T-helper 2 cell treated with Interferon-gamma antibody and Interleukin-4, amounts not matched to agents 5 μg/mL and 100 μg/mL, for 36 hours (primary cell): ENCODE measurements at places on chromosomes 13 and 19.
A peak's percentile ranks its signal among the peaks of the same experiment; 100 is the strongest.

DNA sequence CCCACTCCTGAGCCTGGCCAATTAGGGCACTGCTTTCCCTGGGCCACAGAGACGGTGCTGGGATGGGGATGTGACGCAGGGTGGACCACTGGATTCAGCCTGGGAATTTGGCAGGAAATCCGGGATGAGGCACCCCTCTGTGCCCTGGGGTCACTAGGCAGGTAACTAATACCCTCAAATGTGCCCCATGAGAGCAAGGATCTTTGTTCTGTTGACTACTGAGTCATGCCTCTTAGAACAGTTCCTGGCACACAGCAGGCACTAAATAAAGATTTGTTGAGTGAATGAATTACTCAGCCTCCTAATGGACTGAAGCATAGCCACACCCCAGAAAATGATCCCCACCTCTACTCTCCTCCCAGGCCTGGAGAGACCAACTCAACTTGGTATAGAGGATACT, 15.9 kb downstream of the OPA3 start:
- H3K27ac ChIP-seq = no peak overlapping the region
- no peaks in the 10 kb centered on the region for H3K36me3 ChIP-seq
- DNase-seq = no peak
- H3K4me3 ChIP-seq = no peak overlapping the region
- H3K27me3 ChIP-seq = no peaks in the 10 kb centered on the region
- H3K4me1 ChIP-seq = peaks cover 6% of the 10 kb centered on the region

- no peak for DNase-seq
- H3K36me3 ChIP-seq = no peaks in the 10 kb centered on the region
- no peaks in the 10 kb centered on the region for H3K27me3 ChIP-seq
- no peaks in the 10 kb centered on the region for H3K4me1 ChIP-seq
- no peak overlapping the region for H3K27ac ChIP-seq
These were observed 1211.1 kb upstream of the PCDH20 start for GRCh38 chr13:62626771-62627170.

GRCh38 chr13:104979281-104980030, 1556.0 kb downstream of the EFNB2 start:
- no peak for DNase-seq
- no peak overlapping the region for H3K4me3 ChIP-seq
- H3K27me3 ChIP-seq = no peaks in the 10 kb centered on the region
- H3K36me3 ChIP-seq = no peaks in the 10 kb centered on the region

GRCh38 chr19:16536130-16536529, 6.1 kb downstream of the CHERP start:
- no peak overlapping the region for H3K27ac ChIP-seq
- H3K36me3 ChIP-seq = peaks cover 66% of the 10 kb centered on the region
- no peak overlapping the region for H3K4me3 ChIP-seq
- H3K4me1 ChIP-seq = peaks cover 21% of the 10 kb centered on the region
- DNase-seq = no peak

DNA sequence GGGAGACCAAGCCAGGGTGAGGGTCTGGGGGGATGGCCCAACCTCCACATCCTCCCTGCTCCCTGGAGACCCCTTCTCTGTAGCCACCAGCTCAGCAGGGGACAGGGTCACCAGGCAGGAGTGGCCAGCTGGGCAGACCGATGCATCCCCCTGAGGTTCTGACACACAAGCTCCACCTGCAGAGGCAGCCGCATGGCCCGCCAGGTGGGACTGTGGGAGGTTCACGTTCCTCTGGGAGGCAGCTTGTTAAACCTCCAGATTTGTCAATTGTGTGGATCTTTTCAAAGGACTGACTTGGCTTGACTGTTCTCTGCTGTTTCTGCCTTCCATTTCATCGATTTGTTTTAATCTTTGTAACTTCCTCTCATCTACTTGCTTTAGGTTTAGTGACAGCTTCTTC, 8.1 kb downstream of the POLRMT start:
- H3K4me3 ChIP-seq = no peak overlapping the region
- DNase-seq = no peak
- H3K27me3 ChIP-seq = no peaks in the 10 kb centered on the region
- peaks cover 14% of the 10 kb centered on the region for H3K36me3 ChIP-seq
- peaks cover 4% of the 10 kb centered on the region for H3K4me1 ChIP-seq

DNA sequence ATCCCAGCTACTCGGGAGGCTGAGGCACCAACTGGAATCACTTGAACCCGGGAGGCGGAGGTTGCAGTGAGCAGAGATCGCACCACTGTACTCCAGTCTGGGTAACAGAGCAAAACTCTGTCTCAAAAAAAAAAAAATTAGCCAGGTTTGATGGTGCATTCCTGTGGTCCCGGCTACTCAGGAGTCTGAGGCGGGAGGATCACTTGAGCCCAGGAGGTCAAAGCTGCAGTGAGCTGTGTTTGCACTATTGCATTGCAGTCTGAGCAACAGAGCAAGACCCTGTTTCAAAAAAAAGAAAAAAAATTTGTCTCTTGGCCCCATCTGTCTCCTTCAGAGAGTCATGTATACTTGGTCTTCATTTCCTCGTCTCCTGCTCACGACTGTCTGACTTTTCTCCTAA, 1.6 kb downstream of the CCDC97 start:
- peaks cover 51% of the 10 kb centered on the region for H3K36me3 ChIP-seq
- H3K4me1 ChIP-seq = peaks cover 40% of the 10 kb centered on the region
- H3K27me3 ChIP-seq = no peaks in the 10 kb centered on the region
- peak overlapping the region; percentile 71 for H3K27ac ChIP-seq
- DNase-seq = no peak

DNA sequence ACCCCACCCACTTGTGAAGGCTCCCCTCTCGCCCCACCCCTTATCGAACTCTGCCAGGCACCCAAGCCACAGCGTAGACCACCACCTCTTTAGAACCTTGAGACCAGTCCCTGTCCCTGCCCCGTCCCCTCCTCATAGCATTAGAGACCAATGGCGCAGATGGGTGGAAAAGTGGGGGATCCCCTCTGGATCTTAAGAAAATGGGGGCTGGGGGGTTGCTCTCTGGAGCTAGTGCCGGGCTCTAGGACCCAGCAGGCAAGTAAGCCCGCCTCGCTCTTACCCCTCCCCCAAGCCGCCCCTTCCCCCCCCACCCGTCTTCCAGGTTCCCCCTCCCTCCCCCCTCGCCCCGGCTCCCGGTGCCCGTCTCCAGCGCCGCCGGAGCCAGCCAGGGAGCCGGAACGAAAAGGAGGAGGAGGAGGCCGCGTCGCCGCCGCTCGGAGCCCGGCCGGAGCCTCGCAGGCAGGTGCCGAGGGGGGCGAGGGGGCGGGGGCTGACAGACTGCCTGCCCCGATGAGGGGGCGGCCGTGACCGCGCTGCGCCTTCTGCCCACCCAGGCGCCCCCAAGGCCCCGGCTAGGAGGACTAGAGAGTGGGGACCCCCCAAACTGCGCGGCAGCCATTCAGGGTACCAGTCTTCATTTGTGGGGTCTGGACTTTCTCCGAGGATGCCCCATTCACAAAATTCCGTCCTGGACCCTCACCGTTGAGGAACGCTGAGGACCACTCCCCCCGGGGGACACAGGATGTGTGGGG, at the start of gene SPRED3:
TSS of gene SPRED3 (plus strand) at position 349 of the 752 bp plus-strand sequence. CDS start 1,606 bp downstream, outside the sequence.
- H3K27ac ChIP-seq = peak within 1 kb of the TSS; percentile 90
- peak within 1 kb of the TSS; percentile 89 for H3K4me3 ChIP-seq
- no peak for DNase-seq

DNA sequence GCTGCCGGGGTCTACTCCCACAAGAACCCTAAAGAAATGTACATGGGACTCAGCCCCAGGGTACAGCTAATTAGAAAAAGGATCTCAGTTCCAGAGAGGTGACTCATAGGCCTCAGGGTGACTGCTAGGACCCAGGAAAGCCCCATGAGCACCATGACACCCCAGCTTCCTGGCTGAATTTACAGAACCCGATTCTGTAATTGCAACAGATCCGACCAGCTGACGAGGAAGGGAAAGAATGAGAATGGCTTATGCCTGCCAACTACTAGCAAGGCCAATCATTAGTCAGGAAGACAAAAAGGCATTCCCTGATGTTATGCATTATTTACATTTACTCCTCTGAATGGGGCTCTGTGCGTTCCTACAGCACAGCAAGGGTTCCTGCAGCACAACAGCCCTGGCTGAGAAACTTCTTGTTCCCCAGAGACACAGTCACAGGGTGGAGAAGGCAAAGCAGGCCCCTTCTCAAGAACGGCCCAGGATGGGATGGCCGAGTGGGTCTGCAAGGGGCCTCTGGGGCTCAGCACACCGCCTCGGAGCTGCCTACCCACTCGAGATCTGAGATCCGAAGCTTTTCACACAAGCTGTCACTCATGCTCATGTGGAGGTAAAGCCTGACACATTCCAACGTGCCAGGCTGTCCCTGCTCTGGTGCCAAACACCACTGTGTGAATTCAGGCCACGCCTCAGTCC, 27.2 kb downstream of the PBX4 start:
- H3K4me3 ChIP-seq = peak overlapping the region; percentile 31
- no peaks in the 10 kb centered on the region for H3K27me3 ChIP-seq
- H3K36me3 ChIP-seq = peaks cover 40% of the 10 kb centered on the region
- H3K27ac ChIP-seq = peak overlapping the region; percentile 93
- H3K4me1 ChIP-seq = peaks cover 55% of the 10 kb centered on the region

DNA sequence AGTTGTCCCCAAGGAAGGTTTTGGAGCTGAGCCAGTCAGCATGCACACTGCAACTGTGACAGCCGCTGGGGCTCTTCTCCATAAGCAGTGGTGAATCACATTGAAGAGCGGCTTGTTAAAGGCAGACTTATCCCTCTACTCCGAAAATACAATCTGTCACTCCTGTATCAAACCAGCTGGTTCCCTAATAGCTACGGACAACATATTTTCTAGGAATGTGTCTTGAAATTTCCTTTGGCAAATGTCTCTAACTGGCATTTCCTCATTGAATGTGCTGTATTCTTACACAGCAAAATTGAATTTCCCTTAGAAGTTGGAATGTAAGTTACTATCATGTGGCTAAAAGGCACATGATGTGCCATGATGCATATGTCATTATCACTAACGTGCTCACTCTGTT, 104.0 kb upstream of the GPR12 start:
- H3K4me1 ChIP-seq = no peaks in the 10 kb centered on the region
- H3K4me3 ChIP-seq = no peak overlapping the region
- no peak overlapping the region for H3K27ac ChIP-seq
- DNase-seq = no peak

DNA sequence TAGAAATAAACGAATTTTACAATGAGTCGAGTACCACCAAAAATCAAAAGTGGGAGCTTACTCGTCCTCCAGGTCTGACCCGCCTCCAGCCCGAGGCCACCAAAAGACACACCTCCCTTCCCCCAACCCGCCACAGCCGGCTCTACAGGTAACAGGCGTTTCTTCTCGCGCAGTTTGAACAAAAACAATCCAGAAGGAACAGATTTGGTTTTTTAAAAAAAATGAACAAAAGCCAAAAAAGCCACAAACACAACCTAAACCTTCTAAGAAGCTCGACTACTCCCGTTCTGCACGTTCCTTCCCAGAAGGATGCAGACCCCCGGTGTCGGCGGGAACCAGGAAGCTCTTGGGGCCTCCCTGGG, 671 bp downstream of the ZDHHC20 start:
- peaks cover 25% of the 10 kb centered on the region for H3K36me3 ChIP-seq
- H3K4me3 ChIP-seq = peak overlapping the region; percentile 92
- H3K4me1 ChIP-seq = peaks cover 28% of the 10 kb centered on the region
- no peaks in the 10 kb centered on the region for H3K27me3 ChIP-seq
- DNase-seq = peak; percentile 39
- peak overlapping the region; percentile 81 for H3K27ac ChIP-seq

- no peak for DNase-seq
- H3K4me3 ChIP-seq = no peak overlapping the region
- H3K27ac ChIP-seq = no peak overlapping the region
- peaks cover 4% of the 10 kb centered on the region for H3K27me3 ChIP-seq
- H3K4me1 ChIP-seq = no peaks in the 10 kb centered on the region
- no peaks in the 10 kb centered on the region for H3K36me3 ChIP-seq
These were observed 620.2 kb downstream of the EFNB2 start for GRCh38 chr13:105915146-105915850.

- DNase-seq = no peak
- no peaks in the 10 kb centered on the region for H3K36me3 ChIP-seq
- H3K27me3 ChIP-seq = no peaks in the 10 kb centered on the region
These were observed 37.2 kb upstream of the SOHLH2 start for GRCh38 chr13:36251526-36251925.

DNA sequence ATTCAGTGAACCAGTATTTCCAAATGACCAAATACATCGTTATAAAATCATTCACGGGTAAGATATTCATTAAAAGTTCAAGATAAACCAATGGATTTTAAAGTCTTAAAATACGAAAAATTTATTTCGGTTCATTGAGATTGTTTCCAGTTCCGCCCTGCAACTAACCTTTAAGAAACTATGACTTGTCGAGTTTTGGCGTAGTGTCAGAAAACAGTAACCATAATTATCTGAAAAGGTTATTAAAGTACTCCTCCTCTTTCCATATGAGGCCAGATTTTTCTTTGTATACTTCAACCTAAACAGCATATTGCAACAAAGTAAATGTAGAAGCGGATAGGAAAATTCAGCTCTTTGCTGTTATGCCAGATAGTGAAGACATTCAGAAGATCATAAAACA, 26.1 kb downstream of the LPAR6 start:
- no peak for DNase-seq
- no peak overlapping the region for H3K27ac ChIP-seq
- peaks cover 48% of the 10 kb centered on the region for H3K36me3 ChIP-seq
- no peaks in the 10 kb centered on the region for H3K27me3 ChIP-seq
- H3K4me3 ChIP-seq = no peak overlapping the region
- peaks cover 13% of the 10 kb centered on the region for H3K4me1 ChIP-seq

GRCh38 chr13:95099541-95099940, 201.7 kb downstream of the ABCC4 start:
- H3K27me3 ChIP-seq = no peaks in the 10 kb centered on the region
- peaks cover 3% of the 10 kb centered on the region for H3K4me1 ChIP-seq
- DNase-seq = no peak
- H3K36me3 ChIP-seq = peaks cover 17% of the 10 kb centered on the region
- H3K4me3 ChIP-seq = no peak overlapping the region

DNA sequence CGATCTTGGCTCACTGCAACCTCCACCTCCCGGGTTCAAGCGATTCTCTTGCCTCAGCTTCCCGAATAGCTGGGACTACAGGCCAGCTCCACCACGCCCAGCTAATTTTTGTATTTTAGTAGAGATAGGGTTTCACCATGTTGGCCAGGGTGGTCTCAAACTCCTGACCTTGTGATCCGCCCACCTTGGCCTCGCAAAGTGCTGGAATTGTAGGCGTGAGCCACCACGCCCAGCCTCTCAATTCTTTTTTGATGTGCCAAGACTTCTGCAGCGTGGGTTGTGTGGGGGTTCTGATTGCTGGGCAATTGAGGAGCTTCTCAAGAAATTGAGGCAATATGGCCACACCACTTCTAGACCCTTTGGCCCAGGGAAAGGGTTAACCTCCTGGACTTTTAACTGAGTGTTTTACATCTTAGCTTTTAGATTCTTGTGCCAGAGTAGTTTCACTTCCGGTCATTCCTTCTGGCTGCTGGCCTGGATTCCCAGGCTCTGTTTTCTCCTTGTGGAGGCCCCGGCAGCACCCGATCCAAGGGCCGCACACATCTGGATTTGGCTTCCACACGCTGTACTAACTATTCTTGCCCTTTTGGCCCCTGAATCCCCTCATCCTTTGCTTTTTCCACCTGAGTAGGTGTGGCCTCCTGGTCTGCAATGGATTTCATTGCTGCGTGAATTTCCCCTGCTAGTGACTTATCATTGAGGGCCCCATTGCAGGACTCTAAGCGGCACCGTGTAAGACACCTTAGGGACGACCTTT, 14.7 kb downstream of the SMARCA4 start:
- H3K4me3 ChIP-seq = no peak overlapping the region
- peaks cover 20% of the 10 kb centered on the region for H3K4me1 ChIP-seq
- no peak overlapping the region for H3K27ac ChIP-seq
- no peaks in the 10 kb centered on the region for H3K27me3 ChIP-seq

GRCh38 chr19:32672841-32673240, 2.1 kb downstream of the ANKRD27 start:
- peaks cover 12% of the 10 kb centered on the region for H3K27me3 ChIP-seq
- H3K36me3 ChIP-seq = peaks cover 13% of the 10 kb centered on the region
- H3K27ac ChIP-seq = no peak overlapping the region
- H3K4me3 ChIP-seq = peak overlapping the region; percentile 48
- H3K4me1 ChIP-seq = peaks cover 33% of the 10 kb centered on the region
